ENCODE measurements at places on chromosomes 6 and 20. TPM values are rescaled to one million over a fixed set of nuclear protein-coding genes. Genes with fewer than 3 reads are reported as not detected.

GRCh38 chr20:52681288-52681687, 290.9 kb upstream of the TSHZ2 start:
- H3K4me3 ChIP-seq = no peak overlapping the region
- no peak overlapping the region for H3K27ac ChIP-seq
- H3K36me3 ChIP-seq = no peaks in the 10 kb centered on the region
- peaks cover 2% of the 10 kb centered on the region for H3K4me1 ChIP-seq

DNA sequence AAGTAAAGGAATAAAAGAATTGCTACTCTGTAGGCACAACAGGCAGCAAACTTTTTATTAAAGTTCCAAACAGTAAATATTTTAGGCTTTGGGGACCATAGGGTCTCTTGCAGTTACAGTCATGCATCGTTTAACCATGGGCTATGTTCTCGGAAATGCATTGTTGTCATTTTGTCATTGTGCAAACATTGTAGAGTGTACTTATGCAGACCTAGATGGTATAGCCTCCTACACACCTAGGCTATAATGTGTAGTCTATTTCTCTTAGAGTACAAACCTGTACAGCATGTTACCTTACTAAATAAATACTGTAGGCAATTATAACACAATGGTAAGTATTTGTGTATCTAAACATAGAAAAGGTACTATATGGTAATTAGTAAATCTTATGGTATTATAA, 54.7 kb downstream of the CDS2 start:
- peaks cover 41% of the 10 kb centered on the region for H3K4me1 ChIP-seq
- DNase-seq = no peak
- peaks cover 51% of the 10 kb centered on the region for H3K36me3 ChIP-seq
- H3K27me3 ChIP-seq = peaks cover 7% of the 10 kb centered on the region

- peaks cover 3% of the 10 kb centered on the region for H3K36me3 ChIP-seq
- H3K4me3 ChIP-seq = no peak overlapping the region
- no peak overlapping the region for H3K27ac ChIP-seq
Measured at GRCh38 chr20:63169681-63170080, 46.2 kb downstream of the YTHDF1 start.

- H3K4me3 ChIP-seq = no peak overlapping the region
- H3K36me3 ChIP-seq = no peaks in the 10 kb centered on the region
- H3K27me3 ChIP-seq = peaks cover 6% of the 10 kb centered on the region
- peaks cover 13% of the 10 kb centered on the region for H3K4me1 ChIP-seq
- no peak overlapping the region for H3K27ac ChIP-seq
- DNase-seq = no peak
Measured at GRCh38 chr6:42923666-42924065, 5.6 kb upstream of the CNPY3 start.

DNA sequence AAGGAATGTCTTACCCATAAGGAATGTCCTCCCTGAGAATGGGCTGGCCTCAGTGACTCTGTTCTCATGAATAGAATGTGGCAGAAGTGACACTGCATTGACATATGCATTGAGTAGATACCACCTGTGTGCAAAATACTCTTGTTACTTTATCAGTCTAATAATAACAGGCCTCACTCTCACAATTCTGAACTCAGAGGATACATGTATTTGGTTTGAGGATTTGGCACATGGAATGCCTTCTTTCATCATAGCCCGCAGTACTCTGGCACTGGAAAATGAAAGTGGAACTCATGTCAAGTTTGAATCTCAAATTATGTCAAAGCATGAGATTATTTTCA, 52.9 kb upstream of the PLCB4 start:
- no peaks in the 10 kb centered on the region for H3K27me3 ChIP-seq
- DNase-seq = no peak
- no peak overlapping the region for H3K4me3 ChIP-seq
- H3K4me1 ChIP-seq = no peaks in the 10 kb centered on the region
- H3K36me3 ChIP-seq = no peaks in the 10 kb centered on the region

GRCh38 chr6:56357616-56358373, 110.4 kb upstream of the COL21A1 start:
- peaks cover 5% of the 10 kb centered on the region for H3K27me3 ChIP-seq
- no peak overlapping the region for H3K27ac ChIP-seq
- H3K4me1 ChIP-seq = peaks cover 20% of the 10 kb centered on the region
- H3K36me3 ChIP-seq = no peaks in the 10 kb centered on the region
- DNase-seq = no peak

DNA sequence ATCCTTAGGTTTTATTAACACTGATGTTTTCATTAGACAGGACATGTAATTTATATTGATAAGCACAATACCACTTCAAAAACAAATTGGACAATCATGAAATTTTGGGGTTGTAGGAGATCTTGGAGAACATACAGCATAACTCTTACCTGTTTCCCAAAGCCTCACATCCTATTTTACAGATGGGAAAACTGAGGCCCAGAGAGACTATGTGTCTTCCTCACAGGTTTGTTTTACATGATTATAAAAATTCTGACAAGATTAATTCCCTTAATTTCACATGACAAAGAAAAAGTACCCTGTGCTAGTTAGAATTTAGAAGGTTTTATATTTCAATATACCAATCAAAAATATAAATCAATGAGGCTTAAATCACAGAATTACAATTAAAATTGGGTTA, 145.5 kb downstream of the GMDS start:
- H3K4me1 ChIP-seq = peaks cover 7% of the 10 kb centered on the region
- no peaks in the 10 kb centered on the region for H3K36me3 ChIP-seq
- H3K4me3 ChIP-seq = no peak overlapping the region
- H3K27me3 ChIP-seq = no peaks in the 10 kb centered on the region

OLIG3 gene
- not detected for total RNA-seq

LY6G6D gene
- not detected for total RNA-seq

PTK7 gene
- 208 TPM for total RNA-seq

Measured in endothelial cell (in vitro differentiated cells).